ENCODE measurements at places on chromosomes 1 and 21.

GRCh38 chr1:226373376-226373775, 34.5 kb downstream of the PARP1 start:
- no peak for DNase-seq

GRCh38 chr1:232368821-232369321, 261.1 kb downstream of the SIPA1L2 start:
- DNase-seq: no peak

DNA sequence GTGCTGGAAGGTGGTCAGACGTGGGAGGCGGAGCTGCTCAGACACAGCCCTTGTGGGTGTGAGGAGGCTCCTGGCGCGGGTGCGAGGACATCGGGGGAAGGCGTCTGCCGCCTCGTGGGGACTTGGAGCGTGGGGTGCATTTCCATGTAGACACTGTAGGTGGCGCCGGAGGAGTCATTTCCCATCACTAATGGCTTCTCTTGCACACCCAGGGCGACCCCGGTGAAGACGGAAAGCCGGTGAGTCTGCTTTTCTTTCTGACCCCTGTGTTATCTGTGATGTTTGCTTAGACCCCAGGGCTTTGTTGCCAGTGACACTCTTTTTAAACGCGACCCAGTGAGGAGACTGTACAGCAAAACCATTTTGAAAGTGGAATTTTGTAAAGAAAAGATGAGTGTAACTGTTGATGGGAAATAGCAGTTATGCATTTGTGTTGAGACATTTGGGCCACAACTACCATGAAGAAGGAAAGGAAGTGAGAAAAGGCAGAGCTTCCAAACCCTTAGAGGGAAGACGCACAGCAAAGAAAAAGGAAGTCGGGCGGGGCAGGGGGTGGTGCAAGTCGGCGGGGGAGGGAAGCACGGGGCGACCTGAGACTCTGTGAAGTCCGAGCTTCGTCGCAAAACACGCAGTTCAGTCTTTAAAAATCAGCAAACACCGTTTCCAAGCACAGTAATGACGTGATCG, 64.0 kb downstream of the SLC19A1 start:
- peak; percentile 56 for DNase-seq

DNA sequence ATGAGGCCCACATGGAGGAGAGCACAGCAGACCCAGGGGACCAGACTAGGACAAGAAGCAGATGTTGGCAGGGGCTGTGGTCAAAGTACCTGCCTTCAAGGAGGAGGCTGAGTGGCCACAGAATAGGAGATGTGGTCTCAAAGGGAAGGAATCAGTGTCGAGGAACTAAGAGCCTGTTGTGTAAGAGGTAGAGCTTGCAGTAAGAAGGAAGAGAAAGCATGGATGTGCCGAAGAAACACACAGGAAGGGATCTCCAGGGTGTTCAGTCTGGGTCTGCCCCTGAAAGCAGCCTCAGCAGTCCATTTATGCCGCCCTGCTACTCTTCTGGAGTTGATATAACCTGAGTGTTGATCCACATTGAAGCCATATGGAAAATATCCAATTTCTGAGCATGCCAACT, 83.9 kb downstream of the NID1 start:
- no peak for DNase-seq
